GM18507 (cell line): ENCODE measurements at places on chromosomes 4 and X.

GRCh38 chrX:134688839-134689238 is 30.6 kb upstream of the PLAC1 start:
- no peak for DNase-seq

DNA sequence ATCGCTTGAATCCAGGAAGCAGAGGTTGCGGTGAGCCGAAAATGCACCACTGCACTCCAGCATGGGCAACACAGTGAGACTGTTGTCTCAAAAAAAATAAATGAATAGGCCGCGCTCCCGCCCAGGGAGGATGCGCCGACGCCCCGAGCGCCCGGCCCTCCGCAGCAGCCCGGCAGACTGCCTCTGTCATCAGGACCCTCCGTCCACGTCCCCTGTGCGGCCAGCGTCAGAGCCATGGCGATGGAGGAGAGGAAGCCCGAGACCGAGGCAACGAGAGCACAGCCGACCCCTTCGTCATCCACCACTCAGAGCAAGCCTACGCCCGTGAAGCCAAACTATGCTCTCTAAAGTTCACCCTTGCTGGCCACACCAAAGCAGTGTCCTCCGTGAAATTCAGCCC is 21.4 kb downstream of the LIAS start:
- DNase-seq = no peak

DNA sequence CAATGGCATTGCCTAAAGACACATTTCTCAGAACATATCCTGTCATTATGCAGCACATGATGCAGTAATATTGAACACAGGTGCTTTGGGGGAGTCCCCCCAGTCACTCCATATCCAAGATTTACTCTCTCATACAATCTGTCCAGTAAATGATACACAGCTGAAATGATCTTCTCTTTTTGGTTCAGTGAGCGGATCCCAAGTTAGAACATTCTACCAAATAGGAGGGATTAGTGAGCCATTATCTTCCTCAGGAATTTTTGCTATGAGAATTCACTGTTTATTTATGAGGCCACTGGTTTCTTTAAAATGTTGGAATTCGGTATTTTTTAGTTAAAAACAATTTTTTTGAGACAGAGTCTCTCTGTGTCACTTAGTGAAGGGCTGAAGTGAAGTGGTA is 96.5 kb downstream of the TRAPPC11 start:
- DNase-seq = no peak

DNA sequence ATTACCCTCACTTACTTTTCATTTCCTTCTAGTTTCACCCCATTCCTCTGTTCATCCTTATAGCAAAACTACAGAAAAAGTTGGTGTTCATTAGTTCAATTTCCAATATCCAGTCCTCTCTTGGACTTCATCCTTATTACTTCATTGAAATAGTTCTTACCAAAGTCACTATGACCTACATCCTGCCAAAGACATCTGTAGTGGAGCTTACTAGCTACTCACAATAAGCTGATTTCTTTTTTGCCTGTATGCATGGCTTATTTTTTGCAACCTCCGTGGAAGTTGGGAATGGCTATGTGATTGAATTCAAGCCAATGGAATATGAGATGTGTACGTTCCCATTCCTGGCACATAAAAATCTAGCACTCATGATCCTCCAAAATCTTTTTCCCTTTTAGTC is 4.6 kb upstream of the CDKL2 start:
- no peak for DNase-seq

- DNase-seq = no peak
Measured at GRCh38 chr4:142243255-142243654, 602.8 kb downstream of the INPP4B start.

DNA sequence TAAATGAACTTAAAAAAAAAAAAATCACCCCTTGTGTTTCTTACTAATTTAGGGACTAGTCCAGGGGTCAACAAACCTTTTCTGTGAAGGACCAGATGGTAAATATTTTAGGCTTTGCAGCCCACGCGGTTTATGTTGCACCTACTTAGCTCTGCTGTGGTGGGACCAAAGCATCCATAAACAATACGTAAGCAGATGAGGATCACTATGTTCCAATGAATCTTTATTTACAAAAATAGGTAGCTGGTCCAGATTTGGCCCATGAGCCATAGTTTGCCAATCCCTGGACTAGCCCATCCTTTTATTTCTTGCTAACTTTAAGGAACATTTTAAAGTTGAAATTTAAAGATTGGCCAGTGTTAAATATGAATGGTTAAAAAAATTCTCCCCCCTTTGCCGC is 95.3 kb downstream of the AFF1 start:
- no peak for DNase-seq

- DNase-seq = no peak
Measured at GRCh38 chrX:31836479-31836878, 764.6 kb upstream of the FTHL17 start.
